CD4-positive, alpha-beta memory T cell (primary cell): ENCODE measurements at places on chromosomes 2 and 18. TPM values are rescaled to one million over a fixed set of nuclear protein-coding genes. Genes with fewer than 3 reads are reported as not detected.

The CLEC4F gene
- total RNA-seq = not detected

The VWA3B gene
- not detected for total RNA-seq

The IL1B gene
- total RNA-seq = 1.3 TPM

The MSTN gene
- total RNA-seq = not detected

The RALB gene
- 14.0 TPM for total RNA-seq

The CERKL gene
- 0.11 TPM for total RNA-seq

The YES1 gene
- total RNA-seq = 7.9 TPM

- no peak overlapping the region for H3K4me3 ChIP-seq
- DNase-seq = no peak
- peaks cover 10% of the 10 kb centered on the region for H3K36me3 ChIP-seq
- H3K27me3 ChIP-seq = no peaks in the 10 kb centered on the region
Measured at GRCh38 chr2:15271941-15272542, 289.1 kb downstream of the NBAS start.

GRCh38 chr2:99618579-99619097 lies 128.8 kb upstream of the REV1 start:
- H3K4me3 ChIP-seq = no peak overlapping the region
- no peaks in the 10 kb centered on the region for H3K4me1 ChIP-seq
- DNase-seq = no peak
- H3K27ac ChIP-seq = no peak overlapping the region
- H3K36me3 ChIP-seq = no peaks in the 10 kb centered on the region

- H3K4me1 ChIP-seq = peaks cover 4% of the 10 kb centered on the region
- no peaks in the 10 kb centered on the region for H3K36me3 ChIP-seq
- H3K4me3 ChIP-seq = no peak overlapping the region
Measured at GRCh38 chr2:105725388-105725787, 19.3 kb upstream of the NCK2 start.

GRCh38 chr2:53985646-53986045 lies 14.9 kb upstream of the PSME4 start:
- H3K27me3 ChIP-seq = no peaks in the 10 kb centered on the region
- no peak for DNase-seq
- H3K4me3 ChIP-seq = no peak overlapping the region
- H3K27ac ChIP-seq = no peak overlapping the region

GRCh38 chr2:159396799-159397198 lies 110.3 kb upstream of the WDSUB1 start:
- no peaks in the 10 kb centered on the region for H3K27me3 ChIP-seq
- DNase-seq = no peak
- H3K36me3 ChIP-seq = peaks cover 4% of the 10 kb centered on the region
- H3K27ac ChIP-seq = no peak overlapping the region
- no peak overlapping the region for H3K4me3 ChIP-seq
- H3K4me1 ChIP-seq = no peaks in the 10 kb centered on the region

- H3K27me3 ChIP-seq = no peaks in the 10 kb centered on the region
- no peak for DNase-seq
- no peaks in the 10 kb centered on the region for H3K36me3 ChIP-seq
- H3K27ac ChIP-seq = no peak overlapping the region
Measured at GRCh38 chr2:199659207-199659606, 191.8 kb downstream of the FTCDNL1 start.

- no peaks in the 10 kb centered on the region for H3K36me3 ChIP-seq
- H3K27ac ChIP-seq = no peak overlapping the region
Measured at GRCh38 chr18:37578182-37578678, 12.6 kb upstream of the CELF4 start.

- H3K27ac ChIP-seq = no peak overlapping the region
- no peak for DNase-seq
- no peaks in the 10 kb centered on the region for H3K4me1 ChIP-seq
- no peaks in the 10 kb centered on the region for H3K27me3 ChIP-seq
- no peaks in the 10 kb centered on the region for H3K36me3 ChIP-seq
Measured at GRCh38 chr2:73918856-73919255, 7.8 kb upstream of the DGUOK start.

GRCh38 chr2:64655873-64656272 lies 2.2 kb upstream of the SERTAD2 start:
- no peak overlapping the region for H3K27ac ChIP-seq
- DNase-seq = no peak
- H3K27me3 ChIP-seq = no peaks in the 10 kb centered on the region
- peaks cover 34% of the 10 kb centered on the region for H3K4me1 ChIP-seq

- H3K36me3 ChIP-seq = no peaks in the 10 kb centered on the region
- H3K27ac ChIP-seq = no peak overlapping the region
- no peak for DNase-seq
- H3K27me3 ChIP-seq = no peaks in the 10 kb centered on the region
- no peaks in the 10 kb centered on the region for H3K4me1 ChIP-seq
Measured at GRCh38 chr2:220353897-220354296, 726.5 kb downstream of the SLC4A3 start.

DNA sequence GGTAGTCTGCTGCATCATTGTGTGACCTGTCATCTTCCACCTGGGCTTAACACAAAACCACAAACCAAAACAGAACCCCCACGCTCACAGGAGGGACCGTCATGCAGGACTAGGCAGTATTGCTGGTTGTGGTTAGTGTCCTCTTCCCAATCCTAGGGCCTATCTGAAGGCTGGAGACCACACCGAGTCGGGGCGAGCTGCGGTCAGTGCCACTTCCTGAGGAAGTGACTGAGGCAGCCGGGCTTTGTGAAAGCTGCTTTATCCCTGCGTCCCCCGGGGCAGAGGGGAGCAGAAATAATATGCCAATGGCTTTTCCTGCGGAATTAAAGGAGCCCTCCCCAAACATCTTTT lies 22.9 kb downstream of the ZNF532 start:
- no peaks in the 10 kb centered on the region for H3K27me3 ChIP-seq
- peaks cover 12% of the 10 kb centered on the region for H3K4me1 ChIP-seq
- H3K36me3 ChIP-seq = no peaks in the 10 kb centered on the region
- DNase-seq = no peak
- no peak overlapping the region for H3K4me3 ChIP-seq
- H3K27ac ChIP-seq = no peak overlapping the region
